Aorta (tissue), 5 donors: ENCODE measurements at places on chromosomes 6 and 20.

- no peak for DNase-seq
Measured at GRCh38 chr6:63652980-63653379, 17.4 kb downstream of the PHF3 start.

- no peak for DNase-seq
Measured at GRCh38 chr6:33716890-33717632, 5.6 kb upstream of the UQCC2 start.

DNA sequence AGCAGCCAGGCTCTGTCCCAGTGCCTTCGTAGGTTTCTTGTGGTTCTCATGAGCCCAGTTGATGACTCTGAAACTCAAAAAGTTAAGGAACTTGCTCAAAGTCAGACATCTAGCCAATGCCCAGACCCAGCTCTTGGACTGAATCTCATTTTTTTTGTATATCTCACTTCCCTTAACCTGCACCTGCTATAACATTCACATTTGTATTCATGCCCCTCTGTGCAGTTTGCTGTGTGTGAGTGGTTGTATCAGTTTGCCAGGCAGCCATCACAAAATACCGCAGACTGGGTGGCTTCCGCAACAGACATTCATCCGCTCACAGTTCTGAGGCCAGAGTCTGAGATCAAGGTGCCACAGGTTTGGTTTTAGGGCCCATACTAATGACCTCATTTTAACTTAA lies 49.9 kb downstream of the IPCEF1 start:
- no peak for DNase-seq

- DNase-seq = no peak
Measured at GRCh38 chr20:48381353-48382120, 446.3 kb downstream of the PREX1 start.

- DNase-seq = no peak
Measured at GRCh38 chr6:122736163-122736562, 43.4 kb upstream of the FABP7 start.

DNA sequence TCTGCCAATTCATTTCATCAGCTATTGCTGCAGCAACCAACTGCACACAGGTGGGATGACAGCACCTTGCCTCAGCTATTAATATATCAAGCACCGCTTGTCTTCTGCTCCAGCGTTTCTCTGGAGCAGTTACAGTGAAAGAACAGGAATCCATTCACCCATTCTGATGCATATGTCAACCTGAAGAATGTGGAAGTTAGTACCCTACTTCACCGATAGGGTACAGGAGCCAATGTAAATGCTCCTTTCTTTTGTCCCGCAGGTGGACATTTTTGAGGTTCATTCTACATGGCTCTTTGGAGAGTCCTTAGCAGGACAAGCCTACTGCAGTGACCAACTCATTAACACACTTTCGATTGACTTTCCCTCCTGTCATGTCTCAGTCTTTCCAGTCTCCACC lies 139.9 kb upstream of the PRND start:
- DNase-seq = no peak

GRCh38 chr20:40192529-40192928 lies 496.5 kb downstream of the MAFB start:
- DNase-seq = no peak

DNA sequence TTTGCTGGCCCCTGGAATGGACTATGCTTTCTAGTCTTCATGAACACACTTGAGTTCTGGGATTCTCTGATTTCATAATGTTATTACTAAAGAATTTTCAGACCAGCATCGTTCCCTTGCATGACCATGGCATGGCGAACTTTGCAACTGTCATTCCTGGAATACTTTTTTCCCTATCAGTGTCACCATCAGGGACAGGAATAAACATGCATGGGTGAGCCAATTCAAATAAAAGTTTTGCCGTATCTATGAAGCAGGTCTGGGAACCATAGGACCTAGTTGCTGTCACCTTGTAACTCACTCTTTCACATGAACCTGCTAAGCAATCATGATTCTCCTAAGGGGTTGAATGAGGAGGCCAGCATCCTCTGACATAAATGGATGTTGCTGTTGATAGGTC lies 68.2 kb upstream of the AGPAT4 start:
- no peak for DNase-seq

- DNase-seq = no peak
Measured at GRCh38 chr6:159916752-159917151, 26.0 kb downstream of the MAS1 start.

GRCh38 chr6:42704251-42704936 lies 18.0 kb downstream of the PRPH2 start:
- peak; percentile 86 for DNase-seq

- no peak for DNase-seq
Measured at GRCh38 chr6:16592223-16592911, 168.9 kb downstream of the ATXN1 start.

DNA sequence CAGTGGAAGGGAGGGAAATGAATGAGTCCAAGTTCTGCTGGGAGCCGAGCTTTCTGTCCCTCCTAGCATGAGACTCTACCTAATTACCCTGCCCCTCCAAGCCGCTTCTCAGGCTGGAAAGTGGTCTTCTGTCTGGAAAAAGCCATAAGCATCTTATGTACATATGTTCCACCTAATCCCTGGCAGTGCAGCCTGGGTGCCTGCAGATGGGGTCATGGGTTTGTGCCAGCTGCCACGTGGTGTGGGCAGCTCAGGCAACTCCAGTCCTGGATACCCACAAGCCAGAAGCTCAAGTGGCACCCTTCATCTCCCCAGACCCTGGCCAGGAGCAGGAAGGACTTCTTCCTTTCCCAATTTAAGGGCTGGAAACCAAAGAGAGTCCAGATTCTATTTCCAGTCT lies 253.1 kb downstream of the LY86 start:
- no peak for DNase-seq

GRCh38 chr6:43842231-43842794 lies 72.3 kb downstream of the VEGFA start:
- no peak for DNase-seq

DNA sequence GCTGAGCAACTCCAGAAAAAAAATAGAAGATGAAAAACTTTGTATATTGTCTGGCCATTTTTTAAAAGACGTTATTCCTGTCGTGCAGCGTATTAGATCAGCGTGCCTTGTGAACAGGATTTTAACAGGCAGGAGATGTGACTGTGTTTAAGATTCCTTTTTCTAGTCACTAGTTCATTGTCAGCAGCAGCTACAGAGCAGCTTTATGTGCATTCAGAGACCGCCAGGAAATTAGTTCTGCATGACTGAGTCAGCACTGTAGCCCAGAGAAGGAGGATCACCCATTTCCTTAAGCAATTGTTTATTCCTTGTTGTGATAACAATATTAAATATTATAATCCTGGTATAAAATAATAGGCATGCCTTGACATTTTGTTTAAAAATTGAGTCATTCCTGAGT lies 75.4 kb upstream of the ADGRB3 start:
- DNase-seq = no peak

- DNase-seq = no peak
Measured at GRCh38 chr6:100459592-100460184, 5.0 kb downstream of the SIM1 start.

DNA sequence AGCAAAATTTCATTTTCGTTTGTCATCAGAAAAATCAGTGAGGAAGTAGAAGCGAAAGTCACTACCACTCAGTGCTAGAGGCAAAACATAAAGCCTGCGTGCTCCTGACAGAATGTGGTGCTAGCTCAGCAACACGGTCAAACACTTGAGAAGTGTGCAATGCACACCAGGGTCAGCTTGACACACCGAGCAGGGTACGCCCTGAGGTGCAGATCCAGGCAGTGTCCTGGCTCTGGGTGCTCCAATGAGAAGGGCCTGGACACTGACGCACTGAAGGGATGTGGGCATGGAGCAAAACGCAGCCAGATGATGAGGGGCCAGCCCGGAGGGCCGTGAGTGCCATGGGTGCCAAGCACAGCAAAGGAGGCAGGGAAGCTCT lies 5.9 kb downstream of the RNASET2 start:
- DNase-seq = no peak

DNA sequence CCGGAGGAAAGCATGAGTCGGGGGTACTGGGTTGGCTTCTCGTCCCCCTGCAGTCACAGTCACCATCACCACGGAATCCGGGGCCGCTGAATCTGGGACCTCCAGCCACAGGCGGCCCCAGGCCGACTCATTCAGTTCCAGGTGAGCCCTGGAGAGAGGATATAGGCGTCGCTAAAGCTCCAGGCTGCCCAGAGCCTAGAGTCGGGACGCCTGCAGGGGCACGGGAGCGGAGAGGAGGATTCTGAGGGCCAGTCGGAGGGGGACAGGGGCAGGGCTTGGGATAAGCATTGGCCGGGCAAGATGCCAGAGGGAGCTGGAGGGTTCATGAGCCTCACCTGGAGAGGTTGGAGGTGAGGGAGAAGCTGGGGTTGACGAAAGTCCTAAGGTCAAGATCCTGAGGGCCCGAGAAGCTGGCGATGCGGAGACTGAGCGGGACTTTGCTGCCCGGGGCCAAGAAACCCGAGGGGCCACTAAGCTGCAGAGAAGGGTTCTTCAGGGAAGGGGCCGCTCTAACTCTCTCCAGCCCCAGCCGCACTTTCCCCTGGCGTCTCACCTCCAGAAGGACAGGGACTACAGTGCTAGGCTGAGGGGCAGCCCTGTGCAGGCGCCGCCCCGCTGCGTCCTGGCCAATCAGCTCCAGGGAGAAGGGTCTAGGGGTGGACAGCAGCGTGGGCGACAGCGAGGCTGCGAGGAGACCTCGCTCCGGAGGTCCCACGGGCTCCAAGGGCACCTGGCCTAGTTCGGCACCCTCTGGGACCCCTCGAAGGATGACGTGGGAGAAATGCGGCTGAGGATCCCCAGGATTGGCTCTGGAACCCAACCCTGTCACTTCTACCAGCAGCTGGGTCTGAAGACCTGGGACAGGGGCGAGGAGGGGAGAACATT lies 3.7 kb downstream of the SAPCD1 start:
- no peak for DNase-seq

- DNase-seq = no peak
Measured at GRCh38 chr20:1907586-1907985, 12.4 kb downstream of the SIRPA start.

DNA sequence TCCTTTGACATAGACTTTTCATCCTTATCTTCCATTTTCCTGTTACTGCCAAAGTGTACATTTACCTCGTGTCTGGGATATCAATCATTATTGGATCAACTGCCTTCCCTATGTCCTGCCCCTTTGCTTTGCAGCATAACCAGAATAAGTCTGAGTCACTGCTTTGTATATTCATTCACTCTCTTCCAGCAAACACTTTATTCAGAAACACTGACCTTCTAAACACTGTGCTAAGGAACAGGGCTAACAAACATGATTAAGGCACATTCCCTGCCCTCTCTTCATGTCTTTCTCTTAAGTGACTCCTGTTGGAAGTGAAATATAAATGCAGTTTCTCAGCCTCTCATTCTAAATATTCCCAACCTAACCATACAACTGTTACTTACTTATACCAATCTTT lies 66.9 kb downstream of the COL19A1 start:
- DNase-seq = no peak

DNA sequence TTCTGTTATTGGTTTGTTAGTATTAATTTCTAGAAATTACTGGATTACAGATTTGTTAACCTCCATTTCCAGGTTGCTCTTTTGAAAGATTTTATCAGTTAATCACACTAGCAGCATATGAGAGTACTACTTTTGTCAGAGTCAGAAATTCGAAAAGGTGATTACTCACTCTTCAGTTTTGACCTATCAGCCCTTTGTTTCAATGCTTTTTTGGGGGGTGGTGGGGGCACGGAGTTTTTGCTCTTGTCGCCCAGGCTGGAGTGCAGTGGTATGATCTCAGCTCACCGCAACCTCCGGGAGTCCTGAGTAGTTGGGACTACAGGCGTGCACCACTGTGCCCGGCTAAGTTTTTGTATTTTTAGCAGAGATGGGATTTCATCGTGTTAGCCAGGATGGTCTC lies 149.2 kb downstream of the JARID2 start:
- no peak for DNase-seq

DNA sequence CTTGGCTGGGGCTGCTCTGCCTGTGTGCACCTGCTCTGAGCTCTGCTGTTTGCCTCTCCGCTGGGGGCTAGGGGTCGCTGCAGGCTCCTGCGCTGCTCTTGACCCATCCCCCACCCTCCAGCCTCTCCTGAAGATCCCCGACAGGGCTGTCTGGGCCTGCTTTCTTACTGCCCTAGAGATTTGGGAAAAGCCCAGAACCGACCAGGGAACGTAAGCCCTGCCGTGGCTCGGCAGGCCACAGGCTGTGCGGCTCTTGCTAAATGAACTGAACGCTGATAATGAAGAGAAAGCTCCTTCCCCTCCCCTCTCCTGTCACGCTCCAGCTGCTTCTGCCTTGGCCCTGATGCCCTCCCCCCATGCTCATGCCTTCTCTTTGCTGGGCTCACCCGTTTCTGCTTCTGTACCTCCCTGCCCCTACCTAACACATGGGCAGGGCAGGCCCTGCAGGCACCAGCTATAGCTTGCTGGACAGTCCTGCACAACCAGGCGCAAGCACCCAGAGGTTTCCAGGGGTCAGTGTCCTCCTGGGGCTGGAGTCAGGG lies 32.0 kb upstream of the PCMTD2 start:
- DNase-seq = no peak

GRCh38 chr6:89297695-89298351 lies 17.3 kb downstream of the GABRR2 start:
- DNase-seq = peak; percentile 82

- no peak for DNase-seq
Measured at GRCh38 chr6:159312206-159312605, 143.0 kb downstream of the FNDC1 start.

GRCh38 chr20:17589161-17589834 lies 19.4 kb downstream of the DSTN start:
- DNase-seq = no peak

- peak; percentile 95 for DNase-seq
Measured at GRCh38 chr6:30101444-30102413, 11.2 kb downstream of the TRIM31 start.
